Activated naive CD4-positive, alpha-beta T cell treated with anti-CD3 and anti-CD28 coated beads, Interleukin-2, amount 10 ng/mL, durations not matched to agents 7 days and 5 days (primary cell): ENCODE measurements at places on chromosomes 16 and 17.

DNA sequence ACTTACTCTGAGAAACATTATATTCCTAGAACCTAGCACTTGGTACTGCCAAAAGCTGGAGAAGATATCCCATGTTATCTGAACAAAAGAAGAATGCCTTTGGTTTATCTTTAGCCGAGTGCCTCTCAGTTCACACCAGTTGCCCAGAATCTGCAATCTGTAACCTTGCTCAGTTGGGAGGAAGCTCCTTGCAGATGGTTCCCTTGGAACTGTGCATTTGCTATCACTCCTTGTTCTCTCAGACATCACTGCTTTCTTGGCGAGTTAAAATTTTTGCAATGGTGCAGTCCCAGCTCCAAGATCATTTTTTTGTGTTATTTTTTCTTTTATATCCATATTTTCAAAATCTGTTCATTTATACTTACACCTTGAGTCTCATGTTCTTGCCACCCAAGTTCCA lies 446.5 kb downstream of the KCNJ2 start:
- no peak for DNase-seq

DNA sequence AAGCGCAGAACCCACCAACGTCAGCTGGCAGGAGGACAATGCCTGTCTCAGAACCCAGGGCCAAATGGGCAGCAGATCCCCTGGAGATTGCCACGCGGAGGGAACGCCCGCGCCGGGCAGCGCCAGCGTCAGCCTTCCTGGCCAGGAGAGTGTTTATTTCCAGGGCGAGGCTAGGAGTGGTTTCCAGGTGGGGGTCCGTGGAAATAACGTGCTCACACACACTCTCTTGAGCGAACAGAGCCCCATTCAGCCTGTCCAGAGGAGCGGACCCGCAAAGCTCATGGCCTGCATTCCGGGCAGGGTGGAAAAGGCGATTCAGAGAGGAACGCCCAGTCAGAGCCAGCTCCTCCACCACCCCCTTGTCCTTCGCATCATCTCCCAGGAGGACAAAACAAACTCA lies 40.3 kb downstream of the SDK2 start:
- no peak for DNase-seq

DNA sequence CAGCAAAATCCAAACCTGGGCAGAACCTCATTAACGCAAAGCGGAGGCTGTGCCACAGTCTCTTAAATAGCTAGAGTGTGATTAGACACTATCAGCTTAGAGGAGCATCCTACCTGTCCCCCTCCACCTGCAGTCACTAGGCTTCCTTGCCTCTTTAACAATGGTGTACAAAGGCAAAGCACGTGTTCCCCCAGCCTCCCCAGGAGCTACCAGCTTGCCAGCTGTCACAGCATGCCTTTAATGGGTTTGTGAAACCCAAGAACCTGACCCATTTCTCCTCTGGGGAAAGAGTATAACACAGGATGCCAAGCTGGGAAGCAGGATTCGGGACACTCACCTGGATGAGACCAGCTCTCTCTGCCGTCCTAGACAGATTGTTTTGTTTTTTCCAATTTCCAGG lies 37.2 kb upstream of the TBX2 start:
- no peak for DNase-seq

GRCh38 chr17:42832934-42833766 lies at the start of gene PSME3:
PSME3 (plus strand) TSS chr17:42833397; CDS start chr17:42833632, 235 bp downstream.
- peak; percentile 94 for DNase-seq

DNA sequence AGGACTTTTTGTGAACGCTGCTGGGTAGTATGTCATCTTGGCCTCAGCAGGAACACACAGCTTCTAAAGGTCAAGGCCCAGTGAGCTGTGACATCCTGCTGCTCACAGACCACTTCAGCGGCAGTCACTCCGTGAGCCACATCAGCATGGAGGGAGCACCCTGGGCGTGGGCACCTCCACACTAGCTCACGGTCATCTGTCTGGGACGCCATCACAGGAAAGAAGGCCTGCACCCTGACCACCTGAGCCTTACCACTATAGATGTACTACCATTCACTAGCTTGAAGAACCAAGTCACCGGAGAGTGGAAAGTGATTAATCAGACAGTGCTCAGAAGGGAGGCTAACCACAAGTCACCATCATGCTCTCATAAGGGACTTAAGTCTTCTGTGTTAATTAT lies 3.3 kb downstream of the AXIN1 start:
- DNase-seq = no peak

DNA sequence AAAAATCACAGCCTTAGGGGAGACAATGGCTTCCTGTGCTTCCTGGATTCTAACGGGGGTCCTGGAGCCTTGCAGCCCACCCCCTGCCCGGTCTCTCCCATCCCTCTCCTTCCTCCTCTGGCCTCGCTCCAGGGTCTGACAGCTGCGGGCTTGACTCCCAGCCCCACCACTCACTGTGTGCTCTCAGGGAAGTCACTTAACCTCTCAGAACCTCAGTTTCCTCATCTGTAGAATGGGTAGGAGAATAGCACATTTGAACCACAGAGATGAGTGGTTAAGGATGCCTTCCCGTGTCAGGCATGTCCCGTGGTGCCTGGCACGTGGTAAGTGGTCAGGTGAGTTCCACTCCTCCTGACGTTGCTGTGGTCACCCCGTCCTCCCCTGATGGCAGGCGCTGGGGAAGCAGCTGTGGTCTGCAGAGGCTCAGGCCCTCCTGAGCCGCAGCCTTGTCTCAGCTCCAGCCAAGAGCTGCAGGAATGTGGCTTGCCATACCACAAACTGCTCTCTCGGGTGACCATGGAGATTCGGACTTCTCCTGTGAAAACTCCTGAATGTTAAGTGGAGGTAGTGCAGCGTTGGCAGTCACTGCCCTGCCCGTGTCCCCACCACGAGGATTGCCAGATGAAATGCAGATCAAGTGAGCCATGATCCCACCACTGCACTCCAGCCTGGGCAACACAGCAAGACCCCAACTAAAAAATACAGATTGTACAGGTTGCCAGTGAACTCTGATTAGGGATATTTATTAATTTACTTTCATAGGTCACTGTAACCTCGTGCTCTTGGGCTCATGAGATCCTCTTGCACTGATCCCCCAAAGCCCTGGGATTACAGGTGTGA lies 85.7 kb downstream of the NT5M start:
- DNase-seq = no peak

- DNase-seq = no peak
Measured at GRCh38 chr17:61338874-61339478, 60.7 kb upstream of the TBX2 start.

DNA sequence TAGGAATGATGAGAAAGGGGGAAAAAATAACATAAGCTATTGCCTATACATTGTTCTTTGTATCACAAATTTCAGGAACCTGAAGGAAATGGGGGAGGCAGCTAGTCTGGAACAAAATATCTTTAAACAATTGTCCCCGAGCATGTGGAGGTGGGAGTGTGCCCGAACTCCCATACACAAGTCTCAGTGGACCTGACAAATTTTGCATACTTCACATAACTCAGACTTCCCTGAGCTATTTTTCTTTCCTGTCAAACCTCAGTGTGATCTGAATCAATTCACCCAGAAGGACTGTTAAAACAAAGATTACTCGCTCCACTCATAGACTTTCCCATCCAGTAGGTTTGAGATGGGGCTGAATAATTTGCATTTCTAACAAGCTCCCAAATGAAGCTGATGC lies 1.6 kb upstream of the XPO6 start:
- no peak for DNase-seq

- no peak for DNase-seq
Measured at GRCh38 chr17:61426482-61427304, 25.5 kb upstream of the TBX4 start.

GRCh38 chr17:28379814-28380801 lies 8.6 kb downstream of the SARM1 start:
- DNase-seq = no peak

- no peak for DNase-seq
Measured at GRCh38 chr17:16189791-16190348, 25.5 kb downstream of the NCOR1 start.

- DNase-seq = no peak
Measured at GRCh38 chr17:15509095-15509494, 41.7 kb upstream of the CDRT4 start.

- DNase-seq = no peak
Measured at GRCh38 chr17:7955414-7956227, 23.6 kb downstream of the CNTROB start.

DNA sequence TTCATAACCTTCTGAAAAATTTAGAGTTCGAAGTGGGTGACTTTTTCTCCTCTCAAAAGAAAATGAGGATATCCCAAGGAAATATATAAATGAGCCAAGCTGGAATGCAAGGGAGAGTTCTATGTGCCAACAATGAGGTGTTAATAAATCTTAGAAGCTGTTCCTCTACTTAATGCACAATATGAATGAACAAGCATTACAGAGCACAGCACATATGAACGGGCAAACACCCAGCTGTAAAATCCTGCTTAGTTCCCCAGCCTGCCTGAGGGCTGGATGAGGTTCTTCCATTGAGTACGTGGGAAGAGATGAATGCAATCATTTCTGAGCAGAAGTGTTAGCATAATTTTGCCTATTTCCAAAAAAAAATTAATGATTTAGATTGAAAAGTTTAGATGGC lies 58.1 kb downstream of the WDR59 start:
- DNase-seq = no peak

- no peak for DNase-seq
Measured at GRCh38 chr17:11642655-11643054, 44.4 kb downstream of the DNAH9 start.

DNA sequence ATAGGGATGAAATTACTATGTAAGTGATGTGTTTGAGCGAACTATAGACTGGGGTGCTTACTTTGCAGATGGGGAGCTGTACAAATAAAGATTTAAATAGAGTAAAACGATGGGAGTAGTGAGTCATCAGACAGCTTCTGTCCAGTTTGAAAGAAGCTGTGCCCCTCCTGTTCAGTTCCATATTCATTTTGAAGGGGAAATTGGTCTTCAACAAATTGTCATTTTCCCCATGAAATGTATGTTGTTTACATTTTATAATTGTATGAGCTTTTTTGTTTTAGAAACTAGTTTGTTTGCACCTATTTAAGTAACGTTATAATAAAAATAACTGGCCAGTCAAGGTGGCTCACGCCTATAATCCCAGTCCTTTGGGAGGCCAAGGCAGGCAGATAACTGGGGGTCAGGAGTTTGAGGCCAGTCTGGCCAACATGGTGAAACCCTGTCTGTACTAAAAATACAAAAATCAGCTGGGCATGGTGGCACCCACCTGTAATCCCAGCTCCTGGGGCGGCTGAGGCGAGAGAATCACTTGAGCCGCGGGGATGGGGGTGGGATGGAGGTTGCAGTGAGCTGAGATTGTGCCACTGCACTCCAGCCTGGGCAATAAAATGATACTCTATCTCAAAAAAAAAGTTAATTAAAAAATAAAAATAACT lies 20.2 kb downstream of the SEC14L1 start:
- no peak for DNase-seq

DNA sequence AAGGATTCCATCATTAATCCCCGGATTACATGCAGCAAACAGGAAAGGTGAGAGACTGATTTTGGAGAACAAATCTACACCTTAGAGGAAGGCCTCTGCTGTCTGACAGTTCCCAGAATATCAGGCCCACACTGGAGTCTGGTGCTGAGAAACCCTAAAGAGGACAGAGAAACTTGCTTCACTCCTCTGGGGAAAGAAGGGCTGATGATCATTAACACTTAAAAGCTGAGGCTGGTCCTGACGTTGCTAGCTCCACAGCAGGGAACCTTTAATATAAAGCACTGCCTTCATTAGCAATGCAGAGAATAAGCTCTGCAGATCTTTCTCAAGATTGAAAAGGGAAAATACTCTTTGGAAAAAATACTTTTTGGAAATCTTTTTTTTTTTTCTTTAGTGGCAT lies 1472.4 kb upstream of the GOT2 start:
- DNase-seq = no peak

DNA sequence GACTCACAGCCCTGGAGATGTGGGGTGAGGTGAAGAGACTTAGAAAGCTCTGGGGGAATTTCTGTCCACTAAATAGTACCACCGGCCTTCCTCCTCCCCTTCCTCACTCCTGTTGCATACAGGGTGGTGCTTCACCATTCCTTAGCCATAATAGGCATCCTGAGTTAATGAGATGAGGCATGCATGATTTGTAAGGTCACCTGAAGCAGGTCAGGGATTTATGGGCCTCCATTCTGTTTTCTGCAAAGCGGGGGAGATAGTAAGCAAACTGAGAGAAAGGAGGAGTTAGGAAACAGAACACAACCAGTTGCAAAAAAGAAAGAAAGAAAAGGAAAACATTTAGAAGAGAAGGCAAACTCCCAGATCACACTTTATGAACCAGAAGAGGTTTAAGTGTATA lies 9.3 kb upstream of the MYOCD start:
- no peak for DNase-seq

GRCh38 chr17:7191571-7192270 lies 12.6 kb upstream of the ASGR1 start:
- peak; percentile 61 for DNase-seq

DNA sequence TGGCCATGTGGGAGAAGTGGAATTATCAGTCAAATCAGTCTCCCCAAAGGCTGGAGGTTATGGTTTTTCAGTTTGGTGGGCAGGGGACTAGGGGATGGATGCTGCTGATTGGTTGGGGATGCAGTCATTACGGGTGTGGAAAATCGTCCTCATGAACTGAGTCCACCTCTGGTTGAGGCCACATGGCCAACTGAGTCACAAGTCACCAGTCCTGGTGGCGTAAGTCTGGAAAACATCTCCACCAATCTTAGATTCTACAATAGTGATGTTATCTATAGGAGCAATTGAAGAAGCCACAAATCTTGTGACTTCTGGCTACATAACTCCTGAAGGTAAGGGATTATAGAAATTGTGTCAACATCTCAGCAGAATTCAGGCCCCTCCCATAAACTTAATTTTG lies 5.2 kb upstream of the RNF135 start:
- no peak for DNase-seq

DNA sequence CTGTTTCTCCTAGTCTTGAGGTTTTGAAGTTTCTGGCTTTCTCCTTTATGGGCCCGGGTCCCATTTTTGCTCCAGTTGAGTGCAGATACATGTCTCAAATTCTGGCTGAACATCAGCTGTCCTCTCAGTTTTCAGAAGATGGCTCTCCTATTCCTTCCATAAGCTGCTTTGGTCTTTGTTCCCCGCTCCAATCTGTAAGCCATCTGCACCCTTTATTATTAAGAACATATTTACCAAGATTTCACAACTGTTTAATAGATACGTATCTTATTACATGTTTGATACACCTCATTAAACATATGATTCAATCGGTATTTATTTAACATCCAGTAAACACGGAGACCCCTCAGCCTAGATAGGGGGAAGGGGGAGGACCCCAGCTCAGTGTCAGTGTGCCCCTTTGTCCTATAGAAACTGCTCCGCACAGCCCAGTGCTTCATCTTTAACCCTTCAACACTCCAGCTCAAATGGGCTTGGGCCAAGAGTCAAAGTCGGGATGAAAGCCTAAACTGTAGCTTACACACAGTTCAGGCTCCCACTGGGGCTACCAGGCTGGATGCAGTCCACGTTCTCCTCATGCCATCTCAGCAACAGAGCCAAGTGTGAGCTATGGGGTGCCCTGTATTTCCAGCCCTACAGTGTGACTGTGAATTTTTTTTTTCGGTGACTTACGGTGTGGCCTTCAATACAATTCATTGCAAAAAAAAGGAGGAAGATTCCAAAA lies 166.0 kb upstream of the ZFHX3 start:
- no peak for DNase-seq
